ENCODE measurements at places on chromosomes 1 and 21. TPM values are rescaled to one million over a fixed set of nuclear protein-coding genes. Genes with fewer than 3 reads are reported as not detected.

DNA sequence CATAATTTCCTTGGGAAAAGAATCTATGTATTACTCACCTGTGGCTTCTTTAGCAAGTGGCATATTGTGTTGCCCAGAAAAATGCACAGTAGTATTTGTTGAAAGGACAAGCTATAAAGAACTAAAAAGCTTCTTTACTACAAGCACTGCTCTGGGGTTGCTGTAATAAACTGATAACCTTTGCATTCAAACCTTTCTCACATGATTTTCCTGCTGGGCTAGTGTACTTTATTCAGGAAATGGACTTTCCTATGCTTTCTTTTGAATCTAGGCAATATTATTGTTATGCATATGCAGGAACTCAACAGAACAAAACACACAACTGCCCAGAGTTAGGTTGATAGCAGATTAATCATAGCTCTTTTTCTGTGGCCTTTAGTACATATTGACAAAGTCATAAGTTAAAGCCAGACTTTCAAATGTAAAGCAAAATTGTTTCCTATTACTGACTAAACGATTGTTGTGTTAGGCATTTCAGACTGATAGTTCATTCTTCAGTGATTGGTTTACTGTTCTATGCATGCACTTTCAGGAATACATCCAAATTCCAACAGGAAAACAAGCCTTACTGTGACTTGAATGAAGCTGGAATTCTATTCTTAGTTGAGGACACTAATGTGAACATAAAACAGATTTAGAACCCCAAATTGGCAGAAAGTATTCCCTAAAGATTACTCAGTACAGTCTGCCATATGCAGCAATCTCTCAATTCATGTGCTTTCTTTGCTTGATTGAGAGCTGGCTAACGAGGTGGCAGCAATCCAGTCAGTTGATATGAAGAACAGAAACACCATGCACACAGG is 564.3 kb upstream of the NEGR1 start:
- no peak for DNase-seq

DNA sequence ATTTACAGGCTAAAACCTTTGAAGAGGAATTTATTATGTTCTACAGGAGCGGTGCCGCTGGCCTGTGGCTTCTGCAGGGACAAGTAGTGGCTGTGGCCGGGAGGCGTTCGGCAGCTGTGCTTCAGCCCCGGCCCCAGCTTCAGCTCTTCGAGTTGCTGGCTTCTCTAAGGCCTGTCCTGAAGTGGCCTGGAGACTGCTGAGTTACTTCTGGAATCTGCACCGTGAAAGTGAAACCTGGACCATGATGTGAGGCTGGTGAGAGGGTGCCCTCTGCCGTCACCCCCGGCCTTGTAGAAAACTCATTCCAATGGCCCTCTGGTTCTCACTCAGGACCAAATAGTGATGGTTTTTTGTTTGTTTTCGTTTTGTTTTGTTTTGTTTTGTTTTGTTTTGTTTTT is 48.1 kb downstream of the PRKCZ start:
- DNase-seq, result no peak

DNA sequence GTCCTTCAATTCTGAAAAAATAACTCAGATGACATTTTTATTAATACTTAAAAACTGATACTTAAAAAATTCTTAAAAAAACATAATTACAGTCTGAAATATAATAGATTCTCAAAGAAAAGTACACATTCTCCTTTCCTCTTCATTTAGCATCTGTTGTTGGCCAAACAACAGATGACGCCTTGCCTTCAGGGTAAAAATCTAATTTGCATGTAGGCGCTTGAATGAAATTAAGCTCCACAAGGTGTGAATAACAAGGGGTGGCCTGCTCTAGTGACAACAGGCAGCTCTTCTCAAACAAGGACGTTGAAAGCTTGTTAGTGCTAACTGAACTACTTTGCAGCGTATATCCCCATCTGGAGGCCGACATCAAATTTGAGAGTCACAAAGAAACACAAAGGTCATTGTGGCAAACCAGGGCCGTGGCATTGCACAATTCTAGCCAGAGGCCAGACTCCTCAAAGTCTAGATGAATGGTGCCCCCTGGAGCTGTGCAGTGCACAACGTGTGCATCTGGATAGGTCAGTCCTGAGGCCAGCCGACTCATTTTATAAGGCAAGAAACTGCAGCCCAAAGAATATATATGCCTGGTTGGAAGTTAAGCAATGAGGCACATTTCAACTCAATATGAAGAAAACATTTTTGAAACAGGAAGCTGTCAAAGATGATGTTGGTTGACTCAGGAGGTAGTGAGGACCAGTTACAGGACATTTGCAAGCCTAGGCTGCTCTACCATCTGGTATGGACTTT is 459.2 kb upstream of the RUNX1 start:
- DNase-seq, result no peak

- DNase-seq, result no peak
These were observed 323.7 kb downstream of the PLPP3 start for GRCh38 chr1:56255516-56256152.

DNA sequence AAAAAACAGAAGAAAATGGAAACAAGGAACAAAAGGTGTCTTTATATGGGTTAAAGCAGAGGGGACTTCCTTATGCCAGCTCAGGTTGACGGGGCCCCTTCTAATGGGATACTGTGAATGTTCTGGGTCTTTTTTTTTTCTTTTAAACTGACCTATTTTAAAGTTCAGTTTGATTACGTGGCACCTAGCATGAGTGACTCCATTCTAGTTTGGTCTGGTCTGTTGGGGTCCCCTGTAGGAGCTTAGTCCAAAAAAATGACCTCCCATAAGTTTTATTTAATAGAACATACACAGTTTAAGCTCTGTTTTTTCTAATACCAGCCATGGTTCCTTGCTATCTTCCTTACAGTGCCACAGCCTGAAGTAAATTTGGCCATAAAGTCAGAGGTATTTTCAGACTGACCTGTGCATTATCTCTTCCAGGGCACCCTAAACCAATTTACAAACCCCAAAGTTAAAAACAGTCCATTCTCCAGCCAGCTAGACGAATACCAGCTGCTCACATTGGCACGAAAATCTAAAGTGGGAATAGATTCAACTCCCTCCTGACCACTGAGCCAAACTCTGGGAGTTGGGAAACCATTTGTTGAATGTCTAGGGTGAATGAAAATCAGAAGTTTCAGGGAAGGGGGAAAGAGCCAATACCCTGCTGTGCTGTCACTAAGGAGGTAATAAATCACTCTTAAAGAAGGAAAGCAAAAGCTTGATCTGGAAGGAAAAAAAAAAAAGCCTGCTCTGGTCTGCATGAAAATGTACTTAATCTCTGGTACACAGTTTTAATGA is 42.4 kb downstream of the AKNAD1 start:
- DNase-seq, result no peak

Gene YY1AP1
- total RNA-seq, result 138 TPM

- DNase-seq, result no peak
These were observed 120.0 kb downstream of the PGBD5 start for GRCh38 chr1:230306169-230306568.

Gene LCE3D
- not detected for total RNA-seq

Gene GPR37L1
- not detected for total RNA-seq

DNA sequence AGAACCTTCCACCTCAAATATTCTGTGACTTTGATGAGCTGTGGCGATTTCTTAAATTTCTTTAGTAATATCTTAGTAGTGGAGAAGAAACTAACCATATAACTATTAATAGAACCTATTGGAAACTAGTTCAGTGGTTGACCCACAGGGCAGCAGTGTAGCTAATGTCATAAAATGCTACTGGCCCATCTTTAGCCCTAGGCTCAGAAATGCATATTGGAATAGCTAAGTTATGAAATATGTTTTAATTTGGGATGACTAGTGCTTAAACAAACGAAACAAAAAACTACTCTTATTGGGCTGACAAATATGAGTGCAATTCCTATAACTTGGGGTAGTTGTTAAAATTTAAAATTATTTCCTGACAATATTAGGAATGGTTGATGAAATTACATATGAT is 20.2 kb downstream of the MACO1 start:
- DNase-seq, result no peak

Gene CLDN8
- not detected for total RNA-seq

DNA sequence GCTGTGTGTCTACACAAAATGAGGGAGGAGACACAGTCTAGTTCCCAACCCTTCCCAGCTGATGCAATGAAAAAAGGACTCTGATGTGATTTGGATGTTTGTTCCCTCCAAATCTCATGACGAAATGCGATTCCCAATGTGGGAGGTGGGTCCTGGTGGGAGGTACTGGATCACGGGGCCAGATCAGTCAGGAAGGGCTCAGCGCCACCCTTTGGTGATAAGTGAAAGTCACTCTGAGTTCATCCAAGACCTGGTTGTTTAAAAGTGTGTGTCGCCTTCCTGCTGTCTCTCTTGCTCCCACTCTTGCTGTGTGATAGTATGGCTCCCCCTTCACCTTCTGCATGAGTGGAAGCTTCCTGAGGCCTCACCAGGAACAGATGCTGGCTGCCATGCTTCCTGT is 63.2 kb downstream of the GNG4 start:
- DNase-seq, result no peak

GRCh38 chr1:74399249-74399648 is 113.2 kb downstream of the LRRC53 start:
- DNase-seq, result no peak

DNA sequence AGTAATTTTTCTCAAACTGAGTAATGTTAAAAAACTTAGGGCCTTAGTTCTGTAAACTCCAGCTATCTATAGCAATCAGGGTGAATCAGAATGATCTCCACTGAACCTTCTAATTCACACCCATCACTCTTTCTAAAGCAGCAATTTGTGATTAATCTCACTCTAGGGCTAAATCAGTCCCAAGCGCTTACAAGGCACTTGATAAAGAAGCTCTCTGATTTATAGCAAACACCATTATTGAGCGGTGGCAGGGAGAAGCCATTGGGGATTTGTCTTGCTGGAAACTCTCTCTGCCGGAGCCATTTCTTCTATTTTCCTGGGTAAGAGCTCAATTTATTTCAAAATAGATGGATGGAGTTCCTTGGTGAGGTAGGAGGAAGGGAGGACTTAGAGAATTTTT is 77.0 kb downstream of the OMA1 start:
- DNase-seq, result no peak

Gene USH2A
- not detected for total RNA-seq

DNA sequence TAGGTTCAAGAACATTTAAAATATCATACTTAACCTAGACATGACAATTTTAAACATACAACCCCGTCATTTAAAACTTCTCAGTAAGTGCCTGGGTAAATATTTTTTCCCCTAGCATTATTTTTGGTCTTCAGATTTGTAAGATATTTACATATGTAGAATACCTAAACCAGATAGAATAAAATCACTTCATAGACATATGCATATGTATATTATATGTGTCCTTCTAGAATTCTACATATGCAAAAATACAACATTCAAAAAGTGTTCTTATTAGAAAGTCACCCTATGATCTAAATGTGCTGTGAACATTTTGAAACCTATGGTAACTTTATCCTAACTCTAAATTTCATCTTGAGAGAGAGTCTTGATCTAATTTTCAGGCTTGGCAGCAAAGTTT is 1467.0 kb upstream of the B3GALT2 start:
- DNase-seq, result no peak

Gene NKAIN1
- total RNA-seq, result not detected

DNA sequence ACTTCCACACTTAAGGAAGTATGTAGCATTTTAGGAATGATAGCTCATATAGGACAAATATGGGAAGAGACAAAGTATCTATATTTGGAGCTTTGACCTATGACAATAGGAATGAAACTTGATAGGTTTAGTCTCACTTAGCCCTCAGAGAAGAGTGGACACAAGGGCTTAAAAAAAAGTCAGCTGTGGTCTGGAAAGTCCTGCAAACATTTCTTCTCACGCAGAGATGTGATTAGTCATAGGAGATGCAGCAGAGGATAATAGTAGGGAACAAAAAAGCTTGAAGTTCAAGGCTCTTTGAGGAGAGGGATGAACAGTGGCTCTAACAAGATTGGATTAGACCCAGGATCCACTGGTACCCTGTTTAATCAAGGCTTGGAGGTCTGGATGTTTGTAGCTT is 14.8 kb upstream of the RNF220 start:
- DNase-seq, result no peak
